T-helper 2 cell treated with Interferon-gamma antibody and Interleukin-4, amounts not matched to agents 5 μg/mL and 100 μg/mL, for 36 hours (primary cell): ENCODE measurements at places on chromosomes 7 and 10.

DNA sequence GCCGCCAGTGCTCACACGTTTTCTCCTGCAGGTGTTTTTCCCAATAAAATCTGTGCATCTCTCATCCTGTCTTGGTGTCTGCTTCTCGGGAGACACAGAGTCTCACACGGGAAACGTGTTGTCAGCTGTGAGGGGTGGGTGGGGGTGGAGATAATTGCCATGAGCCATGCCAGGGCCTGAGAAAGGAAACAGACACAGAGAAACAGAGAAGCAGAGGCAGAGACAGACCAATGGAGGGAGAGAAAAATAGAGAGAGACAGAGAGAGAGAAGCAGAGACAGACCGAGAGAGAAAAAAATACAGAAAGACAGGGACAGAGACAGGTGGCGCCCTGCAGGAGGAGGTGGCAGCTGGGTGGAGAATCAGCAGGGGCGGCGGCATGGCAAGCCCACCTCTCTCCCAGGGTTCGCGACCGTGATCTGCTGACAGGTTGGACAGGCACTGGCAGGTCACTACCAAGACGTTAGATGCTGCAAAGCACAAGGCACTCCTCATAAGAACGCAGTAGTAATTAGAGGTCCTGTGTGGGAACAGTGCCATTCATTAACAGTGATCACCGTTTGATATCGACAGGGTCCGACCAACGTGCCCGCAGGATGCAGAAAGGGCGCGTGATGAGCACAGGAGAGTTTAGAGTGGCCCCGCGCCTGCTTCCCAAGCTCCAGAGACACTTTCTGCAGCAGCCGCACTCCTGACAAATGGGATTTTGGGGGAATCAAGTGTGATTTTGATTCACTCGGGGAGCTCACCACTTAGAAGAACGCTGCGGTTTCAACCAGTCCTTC is 70.5 kb upstream of the INSIG1 start:
- no peak overlapping the region for H3K27ac ChIP-seq
- no peak for DNase-seq
- H3K27me3 ChIP-seq = peaks cover 8% of the 10 kb centered on the region

GRCh38 chr7:130461272-130461671 is 20.5 kb upstream of the CEP41 start:
- DNase-seq = no peak
- H3K4me1 ChIP-seq = peaks cover 9% of the 10 kb centered on the region
- H3K4me3 ChIP-seq = no peak overlapping the region
- H3K27ac ChIP-seq = no peak overlapping the region
- peaks cover 2% of the 10 kb centered on the region for H3K36me3 ChIP-seq

- H3K4me3 ChIP-seq = no peak overlapping the region
- H3K36me3 ChIP-seq = no peaks in the 10 kb centered on the region
- H3K27ac ChIP-seq = no peak overlapping the region
These were observed 7.4 kb upstream of the CREB3L2 start for GRCh38 chr7:138009350-138009653.

DNA sequence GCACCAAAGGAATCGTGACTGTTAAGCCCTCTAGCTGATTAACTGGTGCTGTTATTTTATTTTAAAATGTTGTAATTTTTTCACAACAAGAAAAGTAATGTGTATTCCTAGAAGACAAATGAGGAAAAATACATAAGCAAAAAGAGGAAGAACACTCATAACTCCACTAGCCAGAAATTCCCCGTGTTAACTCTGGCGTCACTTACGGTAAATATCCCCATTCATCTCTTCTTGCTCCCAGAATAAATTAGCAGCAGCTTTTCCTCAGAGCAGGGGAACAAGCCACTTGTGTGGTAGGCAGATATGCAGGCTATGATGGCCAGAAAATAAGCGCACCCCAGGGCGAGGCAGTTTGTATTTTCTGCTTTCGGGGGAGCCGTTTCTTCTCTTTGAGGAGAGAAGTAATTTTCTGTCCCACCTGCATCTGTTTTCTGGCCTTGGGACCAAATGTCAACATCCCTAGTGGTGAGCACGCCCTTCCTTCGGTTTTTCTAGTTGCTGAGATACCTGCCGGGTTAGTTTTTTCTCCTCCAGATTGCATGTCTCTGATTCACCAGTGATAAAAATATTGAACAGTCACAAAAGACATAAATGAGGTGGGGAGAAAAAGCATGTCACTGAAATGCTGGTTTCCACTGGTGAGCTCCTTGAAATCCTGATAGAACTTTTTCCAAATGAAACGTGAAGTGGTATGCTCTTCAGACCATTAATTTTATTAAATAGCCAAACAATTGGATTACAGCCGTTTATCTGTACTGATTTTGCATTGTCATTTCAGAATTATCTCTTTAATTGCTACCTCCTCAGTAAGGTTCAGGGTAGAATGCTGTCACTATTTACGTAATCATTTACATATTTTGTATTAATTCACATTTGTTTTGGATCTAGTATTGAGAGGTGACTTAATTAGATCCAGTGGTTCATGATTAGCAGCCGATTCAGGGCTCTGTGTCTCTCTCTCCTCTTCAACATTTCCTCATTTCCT is 268.1 kb downstream of the CAMK1D start:
- no peak for DNase-seq
- no peaks in the 10 kb centered on the region for H3K36me3 ChIP-seq
- H3K27ac ChIP-seq = no peak overlapping the region
- H3K4me1 ChIP-seq = no peaks in the 10 kb centered on the region

GRCh38 chr7:155591055-155591775 is 44.9 kb upstream of the CNPY1 start:
- H3K27me3 ChIP-seq = peaks cover 12% of the 10 kb centered on the region
- H3K4me1 ChIP-seq = peaks cover 4% of the 10 kb centered on the region
- no peak for DNase-seq
- H3K4me3 ChIP-seq = no peak overlapping the region
- no peaks in the 10 kb centered on the region for H3K36me3 ChIP-seq
- no peak overlapping the region for H3K27ac ChIP-seq

GRCh38 chr7:108280136-108280535 is 150.0 kb upstream of the LAMB4 start:
- H3K4me1 ChIP-seq = peaks cover 7% of the 10 kb centered on the region
- no peak overlapping the region for H3K4me3 ChIP-seq
- no peaks in the 10 kb centered on the region for H3K36me3 ChIP-seq
- H3K27ac ChIP-seq = no peak overlapping the region
- peaks cover 1% of the 10 kb centered on the region for H3K27me3 ChIP-seq

DNA sequence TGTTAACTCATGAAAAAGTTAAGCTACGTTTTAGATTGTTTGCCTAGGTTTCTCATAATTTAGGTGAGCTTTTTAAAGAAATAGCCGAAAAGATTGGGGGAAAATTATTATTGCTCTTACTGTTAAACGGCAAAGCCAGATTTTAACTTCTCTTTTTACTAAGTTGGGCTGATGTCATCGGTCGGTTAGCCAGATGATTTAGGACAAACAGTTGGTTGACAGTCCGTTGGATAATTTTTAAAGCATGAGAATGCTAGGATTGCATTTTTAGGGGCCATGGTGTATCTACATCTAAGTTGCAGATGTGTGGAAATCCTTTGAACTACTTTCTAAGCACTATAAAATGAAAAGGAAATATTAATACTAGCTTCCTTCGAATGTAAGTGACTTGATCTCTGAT is 280.9 kb upstream of the AKR1E2 start:
- DNase-seq = no peak
- H3K4me3 ChIP-seq = no peak overlapping the region
- peaks cover 24% of the 10 kb centered on the region for H3K27me3 ChIP-seq
- no peaks in the 10 kb centered on the region for H3K36me3 ChIP-seq

DNA sequence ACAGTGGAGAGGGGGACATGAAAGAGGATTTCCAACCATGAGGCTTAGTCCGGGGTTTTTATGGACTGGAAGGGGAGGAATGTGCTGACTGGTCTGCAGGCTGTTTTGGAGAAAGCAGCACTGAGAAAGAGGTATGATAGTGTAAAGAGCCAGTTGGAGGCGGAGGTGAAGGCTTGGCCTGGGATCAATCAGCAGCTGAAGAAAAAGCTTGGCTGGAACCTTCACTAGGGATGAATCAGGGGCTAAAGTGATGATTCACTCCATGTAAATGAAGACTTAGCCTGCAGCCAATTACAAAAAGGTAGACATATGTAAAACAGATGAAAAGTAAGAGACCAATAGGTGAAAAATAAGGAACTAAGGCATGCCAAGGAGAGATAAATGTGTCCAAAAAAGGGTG is 1382.6 kb downstream of the GATA3 start:
- no peaks in the 10 kb centered on the region for H3K4me1 ChIP-seq
- no peak overlapping the region for H3K4me3 ChIP-seq
- no peak overlapping the region for H3K27ac ChIP-seq
- H3K36me3 ChIP-seq = no peaks in the 10 kb centered on the region

DNA sequence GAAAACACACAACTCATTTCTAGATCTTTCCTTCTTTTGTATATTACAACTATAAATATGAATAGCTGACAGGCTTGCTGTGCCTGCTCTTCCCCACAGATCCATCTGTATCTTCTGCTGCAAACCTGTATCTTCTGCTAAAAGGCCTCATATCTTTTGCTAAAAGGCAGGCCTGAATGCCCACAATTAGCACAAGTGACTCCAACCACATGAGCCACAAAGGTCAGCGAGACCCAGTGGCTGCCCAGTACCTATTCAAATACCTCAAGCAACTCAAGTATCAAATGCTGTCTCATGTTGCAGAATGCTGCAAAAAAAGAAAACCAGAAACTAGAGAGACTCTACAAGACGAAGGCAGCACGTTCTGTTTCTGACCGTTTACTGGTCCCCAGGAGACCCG is 54.5 kb upstream of the ATP6V0A4 start:
- no peak overlapping the region for H3K27ac ChIP-seq
- no peaks in the 10 kb centered on the region for H3K4me1 ChIP-seq
- peaks cover 4% of the 10 kb centered on the region for H3K36me3 ChIP-seq
- peaks cover 25% of the 10 kb centered on the region for H3K27me3 ChIP-seq
- H3K4me3 ChIP-seq = no peak overlapping the region
- no peak for DNase-seq

GRCh38 chr10:85067955-85068354 is 739.6 kb downstream of the CCSER2 start:
- H3K4me3 ChIP-seq = no peak overlapping the region
- no peaks in the 10 kb centered on the region for H3K36me3 ChIP-seq
- no peaks in the 10 kb centered on the region for H3K27me3 ChIP-seq
- DNase-seq = no peak

GRCh38 chr10:128642023-128642422 is 515.8 kb upstream of the MKI67 start:
- no peaks in the 10 kb centered on the region for H3K27me3 ChIP-seq
- H3K4me1 ChIP-seq = no peaks in the 10 kb centered on the region
- no peaks in the 10 kb centered on the region for H3K36me3 ChIP-seq
- H3K27ac ChIP-seq = no peak overlapping the region

- no peaks in the 10 kb centered on the region for H3K27me3 ChIP-seq
- H3K4me1 ChIP-seq = no peaks in the 10 kb centered on the region
- no peaks in the 10 kb centered on the region for H3K36me3 ChIP-seq
- no peak for DNase-seq
- no peak overlapping the region for H3K4me3 ChIP-seq
These were observed 324.8 kb upstream of the NPSR1 start for GRCh38 chr7:34333184-34333583.

- H3K4me3 ChIP-seq = no peak overlapping the region
- no peak for DNase-seq
- H3K27ac ChIP-seq = no peak overlapping the region
- H3K27me3 ChIP-seq = peaks cover 8% of the 10 kb centered on the region
These were observed 137.9 kb downstream of the DIP2C start for GRCh38 chr10:551373-552252.

- no peak overlapping the region for H3K4me3 ChIP-seq
- H3K27ac ChIP-seq = no peak overlapping the region
- H3K27me3 ChIP-seq = peaks cover 9% of the 10 kb centered on the region
- no peak for DNase-seq
- no peaks in the 10 kb centered on the region for H3K36me3 ChIP-seq
These were observed 418.9 kb downstream of the ZNF716 start for GRCh38 chr7:57868771-57869483.

GRCh38 chr10:122986335-122986734 is 6.1 kb downstream of the PSTK start:
- DNase-seq = no peak
- no peak overlapping the region for H3K27ac ChIP-seq

GRCh38 chr10:35424680-35425285 is 88.5 kb downstream of the CCNY start:
- H3K27ac ChIP-seq = no peak overlapping the region
- no peaks in the 10 kb centered on the region for H3K36me3 ChIP-seq
- H3K27me3 ChIP-seq = no peaks in the 10 kb centered on the region
- no peak overlapping the region for H3K4me3 ChIP-seq

- no peak overlapping the region for H3K27ac ChIP-seq
- H3K36me3 ChIP-seq = no peaks in the 10 kb centered on the region
- H3K4me1 ChIP-seq = peaks cover 2% of the 10 kb centered on the region
- peaks cover 26% of the 10 kb centered on the region for H3K27me3 ChIP-seq
- no peak for DNase-seq
These were observed 22.5 kb upstream of the HPS1 start for GRCh38 chr10:98469001-98469931.

GRCh38 chr10:52314822-52315552 is 906 bp downstream of the DKK1 start:
- peaks cover 11% of the 10 kb centered on the region for H3K4me1 ChIP-seq
- peak overlapping the region; percentile 59 for H3K4me3 ChIP-seq
- H3K36me3 ChIP-seq = no peaks in the 10 kb centered on the region
- H3K27me3 ChIP-seq = peaks cover 47% of the 10 kb centered on the region

DNA sequence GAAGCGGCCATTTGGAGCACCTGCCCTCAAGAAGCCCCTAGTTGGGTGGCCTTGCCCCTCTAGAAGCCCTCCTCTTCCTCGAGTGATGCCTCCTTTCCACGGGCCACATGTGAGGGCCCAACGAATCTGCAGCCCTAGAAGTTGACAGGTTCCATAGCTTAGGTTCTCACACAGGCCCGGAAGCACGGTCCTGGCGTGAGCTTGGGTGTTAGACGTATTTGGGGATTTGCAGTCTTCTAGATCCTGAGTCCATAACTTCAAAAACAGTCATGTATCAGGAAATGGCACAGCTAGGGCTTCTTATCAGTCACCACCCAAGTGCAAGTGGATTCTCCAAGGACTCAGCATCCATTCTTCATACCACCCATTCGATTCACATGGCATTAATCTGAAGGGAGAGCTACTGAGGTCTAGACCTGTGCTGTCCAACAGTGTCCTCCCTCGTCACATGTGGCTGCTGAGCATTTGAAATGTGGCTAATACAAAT is 477 bp upstream of the FBXW4 start:
- peak overlapping the region; percentile 86 for H3K27ac ChIP-seq
- H3K27me3 ChIP-seq = no peaks in the 10 kb centered on the region
- peak overlapping the region; percentile 78 for H3K4me3 ChIP-seq
